ENCODE measurements at places on chromosomes 16 and 17.

DNA sequence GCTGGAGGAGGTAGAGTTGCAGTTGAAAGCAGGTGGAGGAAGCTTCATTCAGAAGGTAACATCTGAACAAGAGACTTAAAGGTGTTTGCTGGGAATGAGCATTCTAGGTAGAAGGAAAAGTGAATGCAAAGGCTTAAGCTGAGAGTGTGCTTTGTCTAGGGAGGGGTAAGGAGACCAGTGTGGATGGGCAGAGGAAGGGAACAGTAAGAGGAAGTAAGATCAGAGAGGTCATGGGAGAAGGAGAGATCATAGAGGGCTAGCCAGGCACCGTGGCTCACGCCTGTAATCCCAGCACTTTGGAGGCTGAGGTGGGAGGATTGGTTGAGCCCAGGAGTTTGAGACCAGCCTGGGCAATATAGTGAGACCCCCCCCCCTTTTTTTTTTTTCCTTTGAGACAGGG, 3.3 kb downstream of the STX4 start:
- no peak for DNase-seq

- no peak for DNase-seq
Measured at GRCh38 chr17:34370376-34370996, 7.5 kb upstream of the CCL1 start.

DNA sequence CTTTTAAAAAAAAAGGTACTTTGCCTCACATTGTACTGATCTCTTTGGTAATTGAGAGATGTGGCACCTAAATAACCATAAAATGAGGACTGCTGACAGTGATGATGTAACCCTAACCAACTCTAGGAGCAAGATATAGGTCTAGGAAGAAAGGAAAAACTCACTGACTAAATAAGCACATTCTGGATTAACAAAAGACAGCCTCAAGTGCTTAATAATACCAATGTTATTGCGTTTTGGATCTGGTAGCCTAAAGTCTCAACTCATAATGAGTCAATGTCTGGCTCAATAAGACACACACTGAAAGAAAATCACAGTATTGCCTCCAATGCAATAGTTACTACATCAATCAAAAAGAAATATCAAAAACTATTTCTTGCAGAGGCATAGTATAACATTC, 3.0 kb downstream of the ERN1 start:
- DNase-seq, result no peak

DNA sequence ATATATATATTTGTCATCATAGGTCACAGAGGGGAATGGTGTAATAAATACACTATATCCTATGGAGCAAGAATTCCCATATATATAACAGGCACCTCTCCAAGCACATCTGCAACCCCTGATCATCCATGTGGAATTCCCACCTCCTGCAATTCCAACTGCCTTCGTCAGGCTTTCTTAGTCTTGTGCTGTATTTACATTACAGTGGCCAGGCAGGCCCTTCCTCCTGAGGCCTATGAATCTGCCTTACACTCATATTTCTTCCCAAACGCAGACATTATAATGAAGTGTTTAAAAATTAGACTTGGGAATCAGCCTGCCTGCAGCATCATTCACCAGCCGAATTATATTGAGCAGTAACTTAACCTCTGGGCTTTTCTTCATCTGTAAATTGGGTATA, 19.3 kb upstream of the DNAH9 start:
- DNase-seq, result no peak

GRCh38 chr17:15340966-15341365, 431 bp downstream of the TEKT3 start:
- DNase-seq, result no peak

GRCh38 chr17:76685366-76685765, 25.4 kb downstream of the MXRA7 start:
- no peak for DNase-seq

DNA sequence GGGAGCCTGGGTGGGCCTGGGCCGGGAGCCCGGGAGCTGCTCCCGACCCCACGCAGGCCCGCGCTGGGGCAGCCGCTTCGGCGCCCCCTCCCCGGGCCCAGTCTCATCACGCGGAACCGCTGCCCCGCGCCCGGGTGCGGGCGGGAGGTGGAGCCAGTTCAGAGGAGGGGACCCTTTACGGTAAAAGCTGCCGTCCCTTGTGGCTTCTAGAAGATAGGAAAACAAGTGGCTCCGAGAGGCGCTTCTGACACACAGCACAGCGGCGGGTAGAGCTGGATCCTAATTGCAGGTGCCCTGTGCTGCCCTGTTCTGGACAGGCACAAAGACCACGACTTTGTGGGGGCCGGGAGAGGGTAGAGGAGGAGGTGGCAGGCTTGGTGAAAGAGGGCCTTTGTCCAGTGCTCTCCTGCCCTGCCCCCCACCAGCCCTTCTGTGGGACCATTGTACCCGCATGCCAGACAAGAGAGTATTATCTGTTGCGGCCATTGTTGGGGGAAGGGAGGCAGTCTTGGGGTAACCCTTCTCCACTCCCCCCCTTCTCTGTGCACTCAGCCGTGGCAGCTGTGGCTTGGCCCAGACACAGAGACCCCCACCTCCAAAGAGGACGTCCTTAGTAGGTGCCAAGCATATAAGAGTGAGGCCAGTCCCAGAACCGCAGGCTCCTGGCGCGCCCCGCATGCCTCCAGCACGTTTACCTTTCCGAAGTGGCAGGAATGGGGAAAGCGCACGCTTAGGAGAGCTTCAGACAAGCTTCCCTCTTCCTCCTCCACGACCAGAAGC, 736 bp downstream of the CNP start:
- DNase-seq, result no peak

- no peak for DNase-seq
Measured at GRCh38 chr16:78648517-78648916, 549.1 kb downstream of the WWOX start.

- no peak for DNase-seq
Measured at GRCh38 chr17:4007346-4008081, 43.3 kb upstream of the ATP2A3 start.
